ENCODE measurements at places on chromosomes 5 and 9.

DNA sequence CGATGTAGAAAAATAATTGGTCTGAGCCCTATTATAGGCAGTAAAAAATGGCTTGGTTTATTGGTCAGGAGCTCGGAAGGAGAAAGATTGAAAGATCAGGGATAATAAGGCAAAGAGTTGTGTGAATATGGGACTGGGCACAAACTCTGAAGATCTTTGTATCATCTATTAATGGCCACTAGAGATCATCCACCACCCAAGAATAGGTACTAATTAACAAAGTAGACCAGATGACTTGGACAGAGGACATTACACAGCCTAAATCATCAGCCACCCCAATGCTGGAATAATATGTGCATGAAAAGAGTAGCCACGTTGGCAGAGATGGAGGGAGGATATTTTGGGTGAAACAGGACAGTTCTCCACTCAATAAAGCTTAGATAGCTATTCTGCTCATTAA, 364.1 kb downstream of the EFNA5 start:
- no peak for DNase-seq

- DNase-seq: no peak
Measured at GRCh38 chr9:7936996-7937395, 137.4 kb upstream of the DMAC1 start.

- no peak for DNase-seq
Measured at GRCh38 chr5:170633235-170634081, 129.6 kb downstream of the KCNIP1 start.

DNA sequence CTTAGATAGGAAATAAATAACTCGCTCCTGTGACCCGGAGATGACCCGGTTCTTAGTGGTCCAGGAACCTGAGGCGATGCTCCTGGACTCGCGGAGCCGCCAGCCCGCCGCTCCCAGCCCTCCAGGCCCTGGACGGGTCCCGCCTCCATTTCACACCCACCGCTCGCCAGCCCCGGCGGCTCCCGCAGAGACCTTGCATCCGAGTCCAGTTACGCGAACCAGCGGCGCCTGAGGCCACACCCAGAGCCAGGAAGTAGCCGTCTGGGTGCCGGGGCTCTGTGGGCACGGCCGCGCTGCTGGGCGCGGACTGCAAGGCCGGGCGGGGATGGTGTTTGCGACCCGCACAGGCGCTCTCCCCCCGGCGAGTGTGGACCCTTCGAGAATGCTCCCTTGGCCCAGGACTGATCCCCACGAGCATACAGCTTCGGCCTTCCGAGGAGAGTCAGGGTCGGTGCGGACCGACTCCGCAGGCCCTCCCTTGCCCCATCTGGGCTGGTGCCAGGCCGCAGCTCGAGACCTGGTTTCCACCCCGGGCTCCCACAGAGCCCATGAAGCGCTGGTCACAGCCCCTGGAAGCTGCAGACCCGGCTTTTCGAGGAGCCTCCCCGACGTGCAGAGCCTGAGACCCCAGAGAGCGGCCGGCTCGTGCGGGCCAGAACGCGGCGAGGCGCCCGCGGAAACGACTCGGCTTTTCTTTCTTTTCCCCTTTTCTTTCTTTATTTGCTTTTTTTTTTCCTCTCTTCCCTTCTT, 5.2 kb upstream of the BARX1 start:
- DNase-seq: no peak

GRCh38 chr9:137582286-137582860, 3.6 kb upstream of the DPH7 start:
- DNase-seq: no peak

DNA sequence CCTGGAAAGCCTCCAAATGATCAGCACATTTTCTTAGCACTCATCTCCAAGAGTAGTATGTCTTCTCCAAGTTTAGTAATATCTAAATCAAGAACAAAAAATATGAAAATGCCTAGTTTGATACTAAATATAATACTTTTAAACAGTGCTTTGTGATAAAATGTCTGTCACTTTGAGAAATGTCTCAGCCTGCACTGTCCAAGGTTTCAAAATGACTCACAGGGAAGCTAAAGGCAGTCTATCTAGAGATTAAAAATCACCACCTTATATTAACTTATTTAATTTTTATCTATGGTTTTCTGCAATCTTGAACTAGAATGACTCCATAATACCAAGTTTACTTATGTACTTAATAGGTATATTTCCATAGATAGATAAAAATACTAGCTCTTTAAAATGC, 633.0 kb upstream of the C9orf72 start:
- peak; percentile 2 for DNase-seq

DNA sequence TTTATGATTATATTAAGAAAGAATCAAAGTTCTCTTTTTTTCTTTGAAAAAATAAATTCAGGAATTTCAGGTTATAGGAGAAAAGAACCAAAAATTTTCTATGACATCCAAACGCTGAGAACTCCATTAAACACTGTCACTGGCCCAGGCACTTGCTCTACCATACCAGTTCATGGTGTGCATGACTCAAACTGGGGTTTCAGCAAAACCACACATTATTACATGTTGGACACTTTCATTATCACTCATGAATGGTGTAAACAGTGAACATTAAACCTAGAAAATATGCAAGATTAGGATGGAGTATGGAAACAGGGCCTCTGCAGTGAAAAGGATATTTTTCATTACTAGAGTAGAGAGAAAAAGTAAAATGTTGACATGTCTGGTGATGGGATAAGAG, 369.9 kb upstream of the FAM174A start:
- DNase-seq: no peak

GRCh38 chr5:73451224-73452130, 2.9 kb upstream of the FOXD1 start:
- peak; percentile 21 for DNase-seq

- DNase-seq: no peak
Measured at GRCh38 chr9:131020862-131021261, 11.9 kb downstream of the LAMC3 start.

GRCh38 chr5:124182133-124182532, 564.3 kb downstream of the ZNF608 start:
- no peak for DNase-seq
